CD4-positive, alpha-beta T cell treated with Interleukin-6 at 100 ng/mL for 8 hours (primary cell): ENCODE measurements at places on chromosomes 12 and 14.

GRCh38 chr12:19801941-19802340 is 362.6 kb downstream of the AEBP2 start:
- DNase-seq, result no peak

DNA sequence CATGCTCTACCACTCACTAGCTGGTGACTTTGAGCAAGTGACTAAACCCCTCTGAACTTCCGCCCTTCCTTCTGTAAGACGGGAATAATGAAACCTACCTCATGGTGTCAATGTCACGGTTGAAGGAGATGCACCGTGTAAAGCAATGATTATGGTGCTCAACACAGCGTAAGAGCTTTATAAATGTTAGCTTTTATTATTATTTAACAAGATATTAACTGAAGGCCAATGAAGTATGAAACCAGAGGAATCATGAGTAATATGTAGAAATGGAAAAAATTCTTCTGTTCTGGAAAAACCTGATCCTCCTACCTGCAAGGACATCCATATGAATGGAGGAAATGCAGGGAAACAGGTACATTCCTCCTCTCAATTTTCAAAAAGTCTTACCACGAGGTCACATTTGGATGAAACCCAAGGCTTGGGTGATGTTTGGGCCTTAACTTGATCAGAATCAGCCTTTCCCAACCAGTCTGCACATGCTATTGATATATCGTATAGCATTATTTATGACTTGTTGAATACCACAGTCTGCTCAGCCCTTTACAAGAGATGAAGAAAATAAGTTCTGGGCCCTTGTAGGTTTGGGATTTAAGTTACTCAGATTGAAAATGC is 166.8 kb upstream of the TBX3 start:
- DNase-seq, result no peak

DNA sequence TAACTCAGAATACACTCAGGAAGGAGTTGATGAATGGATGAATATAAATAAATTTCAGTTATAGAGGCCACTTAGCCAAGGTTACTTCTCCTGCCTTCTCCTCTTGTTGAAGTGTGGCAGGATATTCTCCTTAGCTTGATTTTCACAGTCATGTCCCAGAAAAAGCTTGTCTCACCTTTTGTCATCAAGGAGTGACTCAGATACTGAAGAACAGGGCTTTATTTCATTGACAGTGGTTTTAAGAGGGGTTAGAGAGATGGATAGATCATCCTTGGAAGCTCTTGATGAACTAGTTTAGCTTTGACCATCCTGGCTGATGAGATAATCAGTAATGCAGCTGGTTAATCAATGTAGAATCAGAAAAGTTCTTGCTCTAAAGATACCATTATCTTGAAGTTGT is 35.0 kb upstream of the CFAP54 start:
- no peak for DNase-seq

GRCh38 chr12:59587710-59588109 is 8.1 kb upstream of the SLC16A7 start:
- no peak for DNase-seq

GRCh38 chr12:45883187-45883586 is 107.2 kb downstream of the SCAF11 start:
- no peak for DNase-seq

- no peak for DNase-seq
Measured at GRCh38 chr14:61101803-61102548, 120.9 kb downstream of the SLC38A6 start.

DNA sequence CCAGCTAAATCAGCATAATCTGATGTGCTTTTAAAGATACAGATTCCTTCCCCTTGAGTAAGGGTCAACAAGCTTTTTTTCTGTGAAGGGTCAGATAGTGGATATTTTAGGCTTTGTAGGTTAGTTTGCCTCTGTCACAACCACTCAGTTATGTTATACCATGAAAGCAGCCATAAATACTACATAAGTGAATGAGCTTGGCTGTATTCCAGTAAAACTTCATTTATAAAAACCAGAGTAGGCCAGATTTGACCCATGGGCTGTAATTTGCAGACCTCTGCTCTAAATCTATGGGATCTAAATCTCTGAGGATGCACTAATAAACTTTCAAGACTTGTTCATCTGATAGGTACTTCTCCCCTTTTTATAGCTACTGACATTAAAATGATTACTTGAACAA is 47.7 kb downstream of the LEMD3 start:
- DNase-seq, result no peak
